ENCODE measurements at places on chromosomes 1 and 21.

GRCh38 chr1:84715342-84716019, 25.2 kb upstream of the SSX2IP start:
- DNase-seq, result no peak

- peak; percentile 53 for DNase-seq
These were observed 258.5 kb downstream of the TRABD2B start for GRCh38 chr1:47738560-47739182.

GRCh38 chr1:233245191-233245765, 50.2 kb downstream of the PCNX2 start:
- DNase-seq, result no peak

DNA sequence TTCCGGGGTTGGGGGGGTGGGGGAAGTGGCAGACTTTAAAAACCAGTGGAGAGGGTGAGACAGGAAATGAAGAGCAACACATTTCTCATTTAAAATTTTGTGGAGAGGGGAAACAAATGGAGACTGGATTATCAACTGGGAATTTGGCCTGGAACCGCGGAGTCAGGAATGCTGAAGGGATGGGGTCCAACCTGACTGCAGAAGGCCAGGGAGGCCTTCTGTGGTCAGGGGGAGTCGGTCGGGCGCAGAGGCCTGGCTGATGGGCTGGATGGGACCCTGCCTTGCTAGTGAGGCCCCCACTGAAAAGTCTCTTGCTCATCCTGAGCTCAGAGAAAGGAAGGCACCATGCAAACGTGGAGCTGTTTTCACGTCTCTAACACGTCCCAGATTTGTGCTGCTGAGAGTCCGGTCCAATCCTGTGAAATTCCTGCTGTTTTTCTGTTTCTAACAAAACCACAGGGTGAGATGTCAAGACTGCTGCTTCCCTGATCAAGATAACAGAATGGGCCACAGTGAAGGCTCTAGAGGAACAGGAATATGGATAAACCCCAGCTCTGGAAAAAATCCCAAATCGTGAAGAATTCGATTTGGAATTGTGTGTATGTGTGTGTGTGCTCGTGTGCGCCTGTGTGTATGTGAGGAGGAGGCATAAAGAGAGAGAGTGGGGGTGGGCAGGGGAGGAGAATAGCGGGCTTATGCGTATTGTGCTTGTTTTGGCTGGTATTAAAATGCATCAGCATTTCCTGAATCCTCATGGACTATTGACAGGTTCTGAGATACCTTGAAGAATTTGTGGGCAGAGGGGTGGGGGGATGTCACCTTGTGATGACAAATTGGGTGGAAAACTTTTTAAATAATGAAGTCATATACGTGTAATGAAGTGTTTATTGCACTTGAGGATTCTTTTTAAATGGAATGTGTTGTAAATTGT, 117.4 kb downstream of the NGF start:
- DNase-seq, result no peak

DNA sequence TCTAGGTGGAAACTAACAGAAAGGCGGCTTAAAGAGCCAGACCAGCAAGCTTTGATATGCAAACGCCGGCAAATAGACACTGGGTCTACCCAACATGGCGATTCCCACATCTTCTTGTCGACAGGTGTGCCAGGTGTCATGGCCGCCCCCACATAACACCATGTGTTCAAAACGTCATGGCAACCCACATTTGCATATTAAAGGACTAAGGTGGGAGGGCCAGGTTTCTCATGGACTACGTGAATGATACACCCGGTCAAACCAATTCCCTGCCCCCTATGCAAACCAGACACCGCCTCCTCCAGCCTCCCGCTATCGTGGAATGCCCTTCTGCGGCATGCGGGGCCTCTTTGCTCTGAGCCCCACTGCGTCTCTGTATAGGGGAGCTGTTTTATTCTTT, 41.3 kb downstream of the ICOSLG start:
- no peak for DNase-seq

DNA sequence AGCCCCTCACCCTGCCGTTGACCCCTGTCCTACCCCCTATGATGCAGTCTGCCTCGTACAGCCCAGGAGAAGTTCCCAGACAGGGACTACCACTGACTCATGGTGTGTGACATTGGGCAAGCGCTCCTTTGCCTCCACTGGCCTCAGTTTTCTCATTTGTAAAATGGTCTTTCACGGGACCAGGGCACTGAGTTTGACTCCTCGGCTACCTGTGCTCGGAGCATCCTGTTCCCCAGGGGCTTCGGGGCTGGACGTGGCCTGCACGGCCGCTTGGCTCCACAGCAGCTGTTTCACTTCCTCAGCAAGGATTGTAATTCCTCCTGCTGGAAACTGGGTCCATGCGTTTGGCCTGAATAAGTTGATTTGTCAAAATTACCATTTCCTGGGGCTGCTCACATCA, 277.3 kb downstream of the MATN1 start:
- no peak for DNase-seq

DNA sequence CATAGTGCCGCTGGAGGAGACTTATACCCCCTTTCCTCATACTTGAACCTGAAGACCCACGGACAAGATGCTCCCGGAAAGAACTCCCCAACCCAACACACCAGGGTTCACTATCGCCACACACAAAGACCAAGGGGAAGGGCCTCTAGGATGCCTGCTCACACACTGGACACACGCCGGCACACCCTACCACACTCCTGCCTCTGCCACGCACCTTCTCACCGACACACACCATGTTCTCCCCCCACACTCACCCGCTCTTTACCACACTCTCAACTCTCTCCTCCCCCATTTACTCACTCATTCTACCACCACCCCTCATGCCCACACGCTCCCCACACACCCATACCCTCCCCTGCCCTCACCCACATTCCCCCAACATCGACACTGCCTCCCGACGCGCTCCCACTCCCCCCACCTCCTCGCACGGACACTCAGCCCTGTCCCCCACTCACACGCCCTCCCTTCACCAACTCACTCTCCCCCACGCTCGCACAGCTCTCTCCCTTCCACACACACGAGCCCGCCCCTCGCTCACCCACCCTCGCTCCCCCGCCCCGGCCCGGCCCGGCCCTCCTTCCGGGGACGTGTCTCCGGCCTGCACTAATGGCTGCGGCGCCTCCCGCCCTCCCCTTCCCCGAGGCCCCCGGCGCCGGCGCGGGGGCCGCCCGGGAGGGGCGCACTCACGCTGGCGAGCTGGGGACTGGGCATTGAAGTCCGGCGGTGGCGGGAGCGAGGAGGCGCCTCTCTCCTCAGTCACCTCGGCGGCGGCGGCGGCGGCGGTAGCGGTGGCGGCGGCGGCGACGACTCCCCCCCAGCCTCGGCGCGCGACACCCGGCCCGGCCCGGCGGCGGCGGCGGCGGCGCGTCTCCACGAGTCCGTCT, 626 bp downstream of the PTP4A2 start:
- DNase-seq, result peak; percentile 44

GRCh38 chr21:45602106-45602505, 41.4 kb upstream of the PCBP3 start:
- DNase-seq, result no peak

- DNase-seq, result peak; percentile 78
These were observed 340.0 kb downstream of the NPHP4 start for GRCh38 chr1:5651964-5652821.

DNA sequence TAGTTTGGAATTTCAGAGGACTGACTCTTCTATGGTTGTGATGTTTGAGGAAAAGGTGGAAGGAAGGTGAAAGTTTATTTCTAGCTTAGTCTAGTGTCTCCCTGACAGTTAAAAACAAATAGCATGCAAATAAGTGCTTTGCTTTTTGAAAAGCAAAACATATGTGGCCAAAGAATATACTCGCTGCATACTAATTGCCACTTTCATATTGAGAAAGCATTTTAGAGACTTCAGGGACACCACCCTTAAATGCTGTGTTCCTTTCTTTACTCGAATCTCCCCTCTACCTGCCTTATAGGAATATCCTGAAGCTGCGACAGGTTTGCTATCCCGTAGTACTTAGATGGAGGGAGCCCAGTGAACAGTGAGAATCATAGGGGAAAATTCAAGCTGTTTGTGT, 23.2 kb downstream of the GLUL start:
- DNase-seq, result no peak

GRCh38 chr1:58815069-58815685, 31.3 kb upstream of the JUN start:
- peak; percentile 72 for DNase-seq

GRCh38 chr1:213767683-213768082, 220.1 kb upstream of the PROX1 start:
- DNase-seq, result no peak

- DNase-seq, result no peak
These were observed 553.0 kb downstream of the SMYD3 start for GRCh38 chr1:245953876-245954660.

DNA sequence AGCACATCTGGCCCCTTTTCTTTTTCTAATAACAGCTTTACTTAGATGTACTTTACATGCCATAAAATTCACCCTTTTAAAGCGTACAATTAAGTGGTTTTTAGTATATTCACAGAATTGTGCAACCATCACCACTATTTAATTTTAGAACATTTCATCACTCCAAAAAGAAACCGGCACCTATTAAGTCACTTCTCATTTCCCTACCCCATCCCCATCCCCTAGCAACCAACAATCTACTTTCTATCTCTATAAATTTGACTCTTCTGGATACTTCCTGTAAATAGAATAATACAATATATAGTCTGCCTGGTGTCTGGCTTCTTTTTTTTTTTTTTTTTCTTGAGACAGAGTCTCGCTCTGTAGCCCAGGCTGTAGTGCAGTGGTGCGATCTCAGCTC, 59.5 kb upstream of the ENAH start:
- no peak for DNase-seq

DNA sequence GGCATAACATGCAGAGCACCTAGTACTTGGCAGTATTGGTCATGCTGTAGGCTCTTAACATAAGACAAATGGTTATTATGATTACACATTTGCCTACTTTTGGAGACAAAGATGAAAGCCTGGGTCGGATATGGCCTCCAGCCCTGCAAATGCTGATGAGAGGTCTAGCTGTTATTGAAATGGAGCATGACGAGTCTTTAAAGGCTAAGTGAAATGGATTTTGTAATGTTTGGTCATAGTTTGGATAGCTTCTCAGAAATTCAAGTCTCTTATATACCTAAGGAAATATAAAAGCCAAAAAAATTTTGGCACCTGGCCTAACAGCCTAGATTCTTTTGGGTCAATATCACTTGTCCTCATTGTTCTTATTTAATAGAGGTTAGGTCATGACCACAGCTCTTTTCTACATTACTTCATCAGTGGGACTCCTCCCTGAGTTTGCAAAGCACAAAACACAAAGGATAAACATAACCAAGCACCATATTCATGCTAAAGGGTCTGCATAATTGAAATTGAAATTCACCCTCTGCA, 69.2 kb upstream of the WLS start:
- DNase-seq, result no peak

- DNase-seq, result no peak
These were observed 64.8 kb downstream of the SLX9 start for GRCh38 chr21:45004481-45005247.

GRCh38 chr1:228974273-228974672, 239.0 kb downstream of the RHOU start:
- no peak for DNase-seq

DNA sequence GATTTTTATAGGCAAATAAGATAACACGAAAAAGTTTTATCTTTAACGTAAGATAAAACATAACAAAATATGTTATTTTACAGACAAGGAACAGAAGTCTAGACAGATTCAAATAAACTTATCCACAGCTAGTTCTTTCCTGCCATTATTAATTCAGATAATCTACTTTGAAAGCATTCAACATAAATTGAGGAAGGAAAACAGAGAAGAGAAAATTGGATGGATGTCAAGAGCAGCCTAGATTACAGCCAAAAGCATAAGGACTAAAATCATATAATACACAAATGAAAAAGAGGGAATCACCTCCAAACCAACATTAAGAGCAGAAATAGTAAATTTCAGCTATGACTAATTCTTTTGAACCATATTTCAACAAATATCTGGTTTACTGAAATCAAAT, 15.5 kb downstream of the TRIM33 start:
- no peak for DNase-seq

- no peak for DNase-seq
These were observed 246.2 kb upstream of the ADGRL2 start for GRCh38 chr1:81554534-81554933.

- DNase-seq, result no peak
These were observed 732 bp downstream of the GREM2 start for GRCh38 chr1:240611228-240611618.

GRCh38 chr1:5481889-5482288, 510.3 kb downstream of the NPHP4 start:
- DNase-seq, result no peak

DNA sequence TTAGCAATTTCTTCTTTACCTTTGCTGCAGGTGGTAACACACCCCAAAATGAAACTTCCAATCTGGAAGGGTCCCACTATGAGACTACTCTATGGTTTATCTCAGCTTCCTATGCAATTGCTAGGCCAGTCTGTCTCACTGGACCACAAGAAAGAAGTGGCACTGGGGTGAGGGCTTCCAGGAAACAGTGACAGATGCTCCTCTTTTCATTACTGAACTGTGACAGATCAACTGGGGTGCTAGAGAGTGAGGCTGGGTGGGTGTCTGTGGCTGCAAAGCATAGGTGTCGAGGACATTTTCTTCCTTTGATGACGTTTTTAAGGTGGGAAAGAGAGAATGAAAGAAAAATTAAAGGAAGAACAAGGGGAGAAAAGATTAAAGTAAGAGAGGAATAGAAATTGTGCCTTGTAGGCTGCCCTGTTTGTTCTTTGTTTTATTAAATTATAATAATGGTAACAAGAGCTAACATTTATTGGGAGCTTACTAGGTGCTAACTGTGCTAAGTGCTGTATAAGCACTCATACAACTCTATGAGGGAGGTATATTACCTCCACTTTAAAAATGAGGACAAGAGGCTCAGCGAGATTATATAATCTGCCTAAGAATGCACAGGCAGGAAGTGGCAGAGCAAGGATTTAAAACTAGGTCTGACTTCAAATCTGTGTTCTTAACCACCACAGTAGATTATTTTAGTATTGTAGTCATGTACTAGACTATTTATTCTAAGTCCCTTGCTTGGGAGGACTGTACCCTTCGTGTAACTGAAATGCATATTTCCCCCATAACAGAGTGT, 27.8 kb upstream of the DMRTA2 start:
- no peak for DNase-seq

DNA sequence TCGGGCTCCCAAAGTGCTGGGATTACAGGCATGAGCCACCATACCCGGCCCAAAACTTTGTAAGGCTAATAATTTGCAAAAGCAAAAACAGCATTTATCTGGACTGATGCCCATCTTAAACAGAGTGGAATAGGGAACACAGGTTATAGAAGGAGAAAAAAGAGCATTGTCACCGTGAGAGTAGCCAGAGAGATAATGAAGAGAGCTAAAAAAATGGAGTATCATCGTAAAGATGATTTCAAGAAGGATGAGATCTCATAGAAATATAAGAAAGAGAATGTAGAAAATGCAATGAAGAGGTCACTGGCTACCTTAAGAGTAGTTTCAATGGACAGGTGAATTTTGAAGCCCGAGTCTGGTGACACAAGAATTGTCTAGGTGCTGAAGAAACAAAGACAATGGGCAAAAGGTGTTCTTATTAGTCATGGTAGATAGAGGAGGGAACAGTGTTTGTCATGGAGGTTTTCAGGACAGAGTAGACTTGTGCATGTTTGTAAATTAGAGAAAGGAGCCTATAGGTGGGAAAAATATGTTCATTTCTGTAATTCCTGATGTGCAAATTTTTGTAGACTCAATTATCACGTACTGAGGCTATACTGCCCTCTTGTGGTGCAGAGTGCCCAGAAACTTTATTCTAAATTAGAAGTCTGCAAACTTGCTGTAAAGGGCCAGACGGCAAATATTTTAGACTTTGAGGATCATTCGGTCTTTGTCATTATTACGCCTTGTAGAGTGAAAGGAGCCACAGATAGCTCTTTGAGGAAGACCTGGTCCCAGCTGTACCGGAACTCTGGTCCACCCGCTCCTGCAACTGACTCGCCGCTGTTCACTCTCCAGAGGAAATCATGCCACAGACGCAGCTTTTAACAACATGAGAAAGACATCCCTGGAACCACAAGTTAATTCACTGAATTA, 8.1 kb upstream of the TMEM183A start:
- peak; percentile 52 for DNase-seq
